ENCODE measurements at places on chromosomes 16 and 17. TPM values are rescaled to one million over a fixed set of nuclear protein-coding genes. Genes with fewer than 3 reads are reported as not detected.

DNA sequence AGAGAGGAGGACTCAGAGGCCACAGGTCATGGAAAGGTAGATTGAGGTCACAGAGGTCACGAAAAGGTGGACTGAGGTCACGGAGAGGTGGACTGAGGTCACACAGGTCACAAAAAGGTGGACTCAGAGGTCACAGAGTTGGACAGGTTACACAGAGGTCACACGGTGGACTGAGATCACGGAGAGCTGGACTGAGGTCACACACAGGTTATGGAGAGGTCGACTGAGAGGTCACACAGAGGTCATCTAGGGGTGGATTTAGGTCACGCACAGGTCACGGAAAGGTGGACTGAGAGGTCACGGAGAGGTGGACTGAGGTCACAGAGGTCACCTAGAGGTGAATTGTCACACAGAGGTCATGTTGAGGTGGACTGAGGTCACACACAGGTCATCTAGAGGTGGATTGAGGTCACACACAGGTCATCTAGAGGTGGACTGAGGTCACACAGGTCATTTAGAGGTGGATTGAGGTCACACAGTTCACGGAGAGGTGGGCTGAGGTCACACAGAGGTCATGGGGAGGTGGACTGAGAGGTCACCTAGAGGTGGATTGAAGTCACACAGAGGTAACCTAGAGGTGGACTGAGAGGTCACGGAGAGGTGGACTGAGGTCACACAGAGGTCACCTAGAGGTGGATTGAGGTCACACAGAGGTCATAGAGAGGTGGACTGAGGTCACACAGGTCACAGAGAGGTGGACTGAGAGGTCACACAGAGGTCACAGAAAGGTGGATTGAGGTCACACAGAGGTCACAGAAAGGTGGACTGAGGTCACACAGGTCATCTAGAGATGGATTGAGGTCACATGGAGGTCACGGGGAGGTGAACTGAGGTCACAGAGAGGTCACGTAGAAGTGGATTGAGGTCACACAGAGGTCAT is 26.7 kb upstream of the JPT2 start:
- no peak overlapping the region for H3K4me3 ChIP-seq
- H3K36me3 ChIP-seq, result peaks cover 33% of the 10 kb centered on the region
- no peak overlapping the region for H3K27ac ChIP-seq
- no peaks in the 10 kb centered on the region for H3K27me3 ChIP-seq
- no peak for DNase-seq
- no peaks in the 10 kb centered on the region for H3K4me1 ChIP-seq

The UMOD gene
- not detected for total RNA-seq

DNA sequence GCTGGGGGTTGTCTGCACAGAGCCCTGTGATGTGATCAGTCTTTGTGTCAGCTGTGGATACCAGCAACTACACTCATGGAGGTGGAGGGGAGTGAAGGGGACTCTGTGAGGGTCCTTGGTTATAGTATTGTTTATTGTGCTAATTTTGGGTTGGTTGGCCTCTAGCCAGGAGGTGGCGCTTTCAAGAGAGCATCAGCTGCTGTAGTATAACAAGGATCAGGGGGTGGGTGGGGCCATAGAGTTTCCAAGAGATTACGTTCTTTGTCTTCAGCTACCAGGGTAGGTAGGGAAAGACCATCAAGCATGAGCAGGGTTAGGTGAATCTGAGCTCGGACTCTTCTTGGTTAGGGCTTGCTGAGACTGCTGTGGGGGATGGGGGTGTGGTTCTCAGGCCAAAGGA is 97.1 kb upstream of the HS3ST3A1 start:
- no peaks in the 10 kb centered on the region for H3K27me3 ChIP-seq
- no peak overlapping the region for H3K4me3 ChIP-seq
- H3K36me3 ChIP-seq, result no peaks in the 10 kb centered on the region
- no peak for DNase-seq
- H3K27ac ChIP-seq, result no peak overlapping the region

GRCh38 chr16:57115514-57116182 is 23.3 kb downstream of the CPNE2 start:
- H3K4me1 ChIP-seq, result peaks cover 29% of the 10 kb centered on the region
- no peak overlapping the region for H3K4me3 ChIP-seq

GRCh38 chr16:50035468-50035992 is 10.5 kb downstream of the CNEP1R1 start:
- peaks cover 17% of the 10 kb centered on the region for H3K36me3 ChIP-seq
- no peak overlapping the region for H3K4me3 ChIP-seq
- H3K27ac ChIP-seq, result no peak overlapping the region
- no peak for DNase-seq

All from upper lobe of left lung (tissue), 6 donors.